ENCODE measurements at places on chromosomes 12 and 14.

- no peak for DNase-seq
These were observed 40.3 kb upstream of the ANKS1B start for GRCh38 chr12:100024974-100025555.

GRCh38 chr12:26845984-26846383 is 13.0 kb upstream of the ITPR2 start:
- no peak for DNase-seq

DNA sequence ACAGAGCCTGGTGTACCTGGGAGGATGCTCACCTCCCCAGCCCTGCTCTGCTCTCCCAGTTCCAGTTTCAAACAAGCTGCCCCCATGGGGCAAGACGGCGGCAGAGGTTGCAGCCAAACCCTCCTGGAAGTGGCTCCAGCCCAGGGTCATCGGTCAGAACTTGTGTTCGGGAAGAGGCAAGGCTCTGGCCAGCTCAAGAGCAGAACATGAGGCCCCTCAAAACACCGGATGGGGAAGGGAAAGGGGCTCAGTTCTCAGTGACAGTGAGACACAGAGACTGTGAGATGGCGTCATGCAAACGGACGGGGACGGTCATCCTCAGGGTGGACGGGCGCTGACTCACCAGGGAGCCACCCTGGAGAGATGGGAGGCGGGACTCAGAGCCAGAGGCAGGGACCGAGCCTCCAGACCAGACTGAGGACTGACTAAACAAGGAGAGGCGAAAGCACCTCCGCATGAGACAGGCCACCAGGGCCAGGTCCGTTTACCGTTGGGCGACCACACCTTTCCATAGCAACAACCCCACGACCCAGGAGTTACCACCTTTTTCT is 63.9 kb upstream of the GALNT9 start:
- no peak for DNase-seq

DNA sequence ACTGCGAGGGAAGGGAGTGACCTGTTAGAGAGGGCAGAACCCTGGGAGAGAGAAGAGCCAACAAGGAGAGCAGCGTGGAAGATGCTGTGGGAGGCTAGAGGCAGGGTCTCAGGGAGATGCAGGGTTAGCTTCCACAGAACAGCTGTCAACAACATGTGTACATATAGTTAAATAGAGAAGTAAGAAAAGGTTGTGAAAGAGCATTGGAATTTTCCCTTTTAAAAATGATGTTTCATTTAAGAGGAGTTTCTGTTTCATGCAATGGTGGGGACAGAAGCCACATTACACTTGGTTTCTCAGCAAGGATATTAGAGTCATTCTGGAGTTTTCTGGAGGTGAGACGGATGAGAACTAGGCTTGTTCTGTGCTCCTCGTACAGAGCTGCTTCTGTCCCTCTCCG is 23.8 kb upstream of the TBC1D30 start:
- no peak for DNase-seq

- DNase-seq: no peak
These were observed 165.7 kb downstream of the BMP4 start for GRCh38 chr14:53790731-53791500.

DNA sequence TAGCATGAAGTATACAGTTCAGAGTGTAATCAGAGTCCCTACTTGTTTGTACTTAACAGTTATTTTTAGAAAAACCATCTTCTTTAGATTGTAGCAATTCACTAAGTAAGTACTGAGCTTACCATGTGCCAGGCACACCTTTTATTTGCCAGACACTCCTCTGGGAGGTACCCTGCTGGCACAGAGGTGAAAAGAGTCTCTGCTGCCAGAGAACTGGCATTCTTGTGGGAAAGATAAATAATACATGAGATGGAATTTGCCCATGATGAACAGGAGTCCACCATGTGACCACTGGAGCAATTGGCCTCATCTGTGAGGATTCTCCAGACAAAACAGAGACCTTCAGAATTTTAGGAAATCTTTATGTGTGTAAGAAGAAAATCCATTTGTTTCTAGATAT is 199.3 kb upstream of the SLC16A7 start:
- no peak for DNase-seq

DNA sequence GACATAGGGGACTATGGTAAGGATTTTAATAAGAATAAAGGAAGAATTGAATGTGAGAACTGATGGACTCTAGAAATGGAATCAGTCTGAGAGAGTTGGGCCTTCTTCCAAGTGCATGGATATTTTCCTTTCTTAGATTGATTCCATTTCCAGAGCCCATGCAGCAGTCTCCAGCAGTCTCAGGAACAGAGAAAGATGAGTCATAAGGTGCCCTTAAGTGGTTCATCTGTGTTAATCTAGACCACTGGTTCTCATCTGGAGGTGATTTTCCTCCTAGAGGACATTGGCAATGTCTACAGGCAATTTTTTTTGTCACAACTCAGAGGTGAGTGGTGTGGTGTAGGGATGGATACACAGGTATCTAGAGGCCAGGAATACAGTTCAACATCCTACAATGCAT is 25.9 kb downstream of the TRIM9 start:
- DNase-seq: no peak

GRCh38 chr12:56631790-56632700 is 1.9 kb upstream of the BAZ2A start:
- no peak for DNase-seq

- DNase-seq: no peak
These were observed 30.4 kb upstream of the CISTR start for GRCh38 chr12:53782093-53782703.
